ENCODE measurements at places on chromosomes 5 and 9.

DNA sequence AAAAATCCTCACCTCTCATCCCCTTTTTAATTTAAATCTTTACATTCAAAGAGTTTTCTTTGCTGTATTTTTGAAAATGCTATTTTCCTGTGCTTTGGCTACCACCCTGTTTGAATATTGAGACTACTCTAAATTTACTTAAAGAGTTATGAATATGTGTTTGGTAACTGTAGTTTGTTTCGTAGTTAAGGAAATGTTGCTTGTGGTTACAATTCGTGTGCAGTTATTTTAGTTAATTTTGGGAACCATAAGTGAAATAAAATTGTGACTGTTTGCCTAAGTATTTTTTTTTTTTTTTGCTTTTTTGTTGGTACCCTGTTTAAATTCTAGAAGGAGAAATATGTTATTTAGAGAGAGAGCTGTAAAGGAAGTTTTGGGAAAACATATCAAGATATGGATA lies 78.7 kb downstream of the XRCC4 start:
- DNase-seq, result no peak

- DNase-seq, result no peak
Measured at GRCh38 chr5:35303152-35303551, 72.9 kb upstream of the PRLR start.

DNA sequence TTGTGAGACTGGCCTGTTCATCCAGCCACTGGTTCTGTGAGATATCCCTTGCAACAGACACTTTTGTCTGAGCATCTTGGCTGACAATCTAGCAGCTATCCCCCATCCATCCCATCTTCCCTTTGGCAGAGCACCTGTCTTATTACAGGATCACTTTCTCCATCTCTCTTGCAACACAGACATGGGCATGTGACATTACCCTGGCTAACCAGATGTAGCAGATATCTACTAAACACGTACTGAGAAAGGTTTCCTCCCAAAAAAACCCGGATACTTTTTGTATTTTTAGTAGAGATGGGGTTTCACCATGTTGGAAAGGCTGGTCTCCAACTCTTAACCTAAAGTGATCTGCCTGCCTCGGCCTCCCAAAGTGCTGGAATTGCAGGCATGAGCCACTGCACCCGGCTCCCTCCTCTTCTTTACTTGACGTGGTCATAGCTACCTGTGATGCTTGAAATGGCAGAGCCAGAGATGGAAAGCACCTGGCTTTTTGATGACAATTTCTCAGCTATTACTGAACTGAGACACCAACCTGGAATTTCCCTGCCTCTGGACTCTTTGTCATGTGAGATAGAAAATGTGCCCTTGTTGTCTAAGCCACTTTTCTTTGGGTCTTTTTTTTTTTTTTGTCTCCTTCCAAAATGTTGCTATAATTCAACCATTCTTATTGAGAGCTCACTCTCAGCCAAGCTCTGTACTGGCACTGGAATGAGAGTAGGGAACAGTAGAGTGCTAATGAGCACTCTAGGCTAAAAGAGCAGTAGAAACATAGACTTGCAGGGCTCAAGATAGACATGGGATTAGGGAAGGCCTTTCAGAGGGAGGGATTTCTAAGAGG lies 32.6 kb downstream of the FNBP1 start:
- no peak for DNase-seq

DNA sequence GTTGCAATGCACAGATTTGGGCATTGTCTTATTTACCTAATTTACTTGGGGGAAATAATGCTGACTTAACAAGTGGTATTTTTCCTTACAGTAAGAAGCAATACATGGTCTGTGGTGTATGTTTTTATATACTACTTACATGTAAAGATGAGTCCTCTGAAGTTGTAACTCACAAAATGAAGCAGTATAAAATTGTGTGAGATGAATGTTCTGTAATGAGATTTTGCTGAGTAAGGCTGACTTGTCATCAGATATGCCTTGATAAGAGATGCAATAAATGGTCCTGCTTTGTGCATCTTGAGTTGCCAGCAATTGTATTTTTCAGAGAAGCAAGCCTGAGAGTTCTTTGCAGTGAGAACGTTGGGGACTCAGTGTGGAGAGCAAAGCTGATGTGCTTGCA lies 92.2 kb upstream of the GNAQ start:
- DNase-seq, result no peak

- DNase-seq, result no peak
Measured at GRCh38 chr9:134404376-134405358, 78.4 kb downstream of the RXRA start.

GRCh38 chr5:134509308-134510040 lies 16.0 kb upstream of the JADE2 start:
- no peak for DNase-seq
